Endothelial cell of umbilical vein (primary cell): ENCODE measurements at places on chromosomes 5 and 9. TPM values are rescaled to one million over a fixed set of nuclear protein-coding genes. Genes with fewer than 3 reads are reported as not detected.

DNA sequence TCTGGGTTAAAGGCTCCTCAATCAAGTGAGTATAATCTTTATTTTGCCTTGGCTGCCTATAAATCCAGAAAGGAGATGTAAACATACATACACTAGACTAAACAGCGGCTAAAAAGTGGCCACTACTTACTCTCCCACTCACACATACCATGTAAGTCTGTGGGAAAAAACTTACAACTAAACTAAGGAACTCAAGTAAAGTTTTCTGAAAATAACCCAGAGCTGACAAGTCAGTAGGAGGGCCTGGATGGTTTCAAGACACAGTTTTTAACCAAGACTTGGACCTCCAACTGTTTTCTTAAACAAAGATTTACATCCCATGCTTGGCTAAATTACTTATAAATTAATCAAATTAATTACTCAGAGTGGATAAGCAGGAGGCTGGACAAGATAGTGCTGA is 64.5 kb downstream of the CEP120 start:
- DNase-seq: no peak

GRCh38 chr5:167155387-167156005 is 1135.9 kb upstream of the WWC1 start:
- DNase-seq: no peak

GRCh38 chr9:121071370-121071755 is 3.4 kb upstream of the CNTRL start:
- no peak for DNase-seq

- DNase-seq: no peak
Observed at GRCh38 chr9:97847474-97848214, 5.4 kb upstream of the FOXE1 start.

DNA sequence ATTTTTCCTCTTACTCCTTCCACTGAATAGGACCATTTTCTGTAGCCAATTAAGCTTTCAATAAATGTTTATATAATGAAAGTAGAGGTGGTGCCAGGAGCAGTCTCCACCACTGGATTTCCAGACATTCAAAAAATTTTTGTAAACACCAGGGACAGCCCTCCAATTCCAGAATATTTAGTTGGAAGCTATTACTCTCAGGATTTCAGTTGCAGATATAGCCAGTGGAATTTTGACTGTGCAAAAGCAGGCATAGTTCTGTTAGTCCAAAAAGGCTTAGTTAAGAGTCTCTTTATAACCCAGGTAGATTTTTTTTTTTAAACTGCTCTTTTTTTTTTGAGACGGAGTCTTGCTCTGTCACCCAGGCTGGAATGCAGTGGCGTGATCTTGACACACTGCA is 138.1 kb upstream of the DMRT1 start:
- no peak for DNase-seq

Gene FAM200C
- total RNA-seq: 2.6 and 2.7 TPM in 2 replicates
